Chondrocyte (in vitro differentiated cells): ENCODE measurements at places on chromosomes 12 and 14.

DNA sequence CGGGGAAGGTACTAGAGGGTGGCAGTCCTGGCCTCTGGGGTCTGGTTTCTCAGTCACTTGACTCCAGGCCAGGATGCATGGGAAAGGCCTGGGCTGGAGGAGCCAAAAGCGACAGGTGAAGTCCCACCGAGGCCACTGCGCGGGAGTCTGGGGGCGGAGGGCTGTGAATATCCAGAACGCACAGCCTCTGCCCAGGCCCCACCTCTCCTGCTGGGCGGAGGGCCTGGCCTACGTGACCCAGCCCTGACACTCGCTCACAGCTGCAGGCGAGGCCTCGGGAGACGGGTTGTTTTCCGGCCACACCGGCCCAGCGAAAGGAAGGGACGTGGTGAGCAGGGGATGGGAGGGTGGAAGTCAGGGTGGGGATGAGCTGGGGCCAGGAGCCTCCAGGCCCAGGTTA, 91.2 kb downstream of the RFLNA start:
- peak overlapping the region; percentile 94 for H3K27ac ChIP-seq
- peaks cover 71% of the 10 kb centered on the region for H3K4me1 ChIP-seq
- peaks cover 16% of the 10 kb centered on the region for H3K36me3 ChIP-seq
- peak overlapping the region; percentile 98 for H3K4me3 ChIP-seq
- no peak for DNase-seq
- H3K27me3 ChIP-seq = no peaks in the 10 kb centered on the region

DNA sequence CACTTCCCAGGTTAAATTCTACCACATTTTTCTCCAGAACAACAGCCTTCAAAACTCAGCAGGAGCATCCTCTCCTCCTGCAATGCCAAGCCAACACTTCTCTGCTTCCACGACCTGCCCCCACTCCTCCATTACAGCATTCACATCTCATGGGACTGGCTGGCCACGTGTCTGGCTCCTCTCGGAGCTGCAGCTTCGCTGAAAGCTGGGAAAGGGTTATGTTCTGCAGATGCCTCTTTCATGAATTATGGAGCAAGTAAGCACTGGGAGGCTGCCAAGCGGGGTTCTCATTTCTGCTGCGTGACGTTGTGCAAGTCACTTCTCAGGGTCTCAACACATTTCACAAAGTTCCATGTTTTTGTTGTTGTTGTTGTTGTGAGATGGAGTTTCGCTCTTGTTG, 142.2 kb upstream of the RFLNA start:
- no peak overlapping the region for H3K4me3 ChIP-seq
- H3K36me3 ChIP-seq = peaks cover 1% of the 10 kb centered on the region
- H3K27ac ChIP-seq = no peak overlapping the region
- peaks cover 6% of the 10 kb centered on the region for H3K27me3 ChIP-seq

- no peak overlapping the region for H3K27ac ChIP-seq
- peaks cover 10% of the 10 kb centered on the region for H3K27me3 ChIP-seq
- peaks cover 4% of the 10 kb centered on the region for H3K4me1 ChIP-seq
- no peak overlapping the region for H3K4me3 ChIP-seq
- H3K36me3 ChIP-seq = no peaks in the 10 kb centered on the region
Measured at GRCh38 chr14:60323199-60323896, 74.3 kb downstream of the PPM1A start.

GRCh38 chr14:31340297-31341063, 79.9 kb downstream of the HEATR5A start:
- no peak overlapping the region for H3K4me3 ChIP-seq
- no peak for DNase-seq
- no peaks in the 10 kb centered on the region for H3K27me3 ChIP-seq
- peaks cover 4% of the 10 kb centered on the region for H3K4me1 ChIP-seq
- no peak overlapping the region for H3K27ac ChIP-seq
- peaks cover 20% of the 10 kb centered on the region for H3K36me3 ChIP-seq

DNA sequence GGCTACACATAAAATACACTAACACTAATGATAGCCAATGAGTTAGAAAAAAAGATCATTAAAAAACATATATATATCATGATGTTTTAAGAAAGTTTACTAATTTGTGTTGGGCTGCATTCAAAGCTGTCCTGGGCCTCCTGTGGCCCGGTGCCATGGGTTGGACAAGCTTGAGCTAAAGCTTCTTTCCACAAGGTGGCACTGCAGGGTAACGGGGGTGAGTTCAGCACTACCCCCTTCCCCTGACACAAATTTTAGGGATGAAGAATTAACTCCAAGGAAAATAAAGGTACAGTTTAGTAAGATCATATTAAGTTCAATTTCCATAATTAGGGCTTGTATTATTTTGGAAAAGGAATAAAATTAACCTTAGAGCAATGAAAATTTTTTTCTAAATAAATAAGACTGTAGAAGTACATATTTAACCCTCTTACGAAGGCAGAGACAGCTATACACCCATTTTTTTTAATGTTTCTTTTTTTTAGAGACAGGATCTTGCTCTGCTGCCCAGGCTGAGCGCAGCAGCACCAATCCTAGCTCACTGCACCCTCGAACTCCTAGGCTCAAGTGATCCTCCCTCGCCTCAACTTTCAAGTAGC, 38.9 kb downstream of the PPP1R13B start:
- H3K4me1 ChIP-seq = peaks cover 14% of the 10 kb centered on the region
- no peak overlapping the region for H3K4me3 ChIP-seq

DNA sequence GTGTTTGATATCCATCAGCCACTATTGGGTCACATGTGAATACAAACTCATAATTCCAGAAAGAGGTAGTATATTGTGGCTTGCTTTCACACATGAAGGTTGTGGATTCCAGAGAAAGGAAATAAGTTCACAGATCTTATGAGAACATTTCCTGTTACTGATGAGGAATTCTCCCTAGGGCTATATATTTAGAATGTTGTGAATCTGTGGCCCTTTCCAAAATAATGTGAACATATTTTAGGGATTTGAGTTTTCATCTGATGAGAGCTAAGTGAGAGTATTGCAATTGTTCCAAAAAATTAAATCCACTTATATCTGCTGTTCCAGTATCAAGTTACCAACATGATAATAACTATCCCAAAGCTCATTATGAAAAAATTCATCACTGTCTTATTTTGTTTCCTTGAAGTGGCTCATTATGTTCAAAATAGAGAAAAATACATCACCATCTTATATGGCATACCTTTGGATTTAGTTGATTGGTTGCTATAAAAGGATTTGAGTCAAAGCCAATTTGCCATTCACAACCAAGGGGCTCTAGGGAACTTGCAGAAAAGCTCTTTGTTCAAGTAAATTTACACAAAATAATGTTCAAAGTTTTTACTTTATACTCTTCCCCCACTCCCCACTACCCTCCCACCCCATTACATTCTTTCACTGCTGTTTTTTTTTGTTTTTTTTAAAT, 76.3 kb downstream of the MYRFL start:
- no peak for DNase-seq
- no peak overlapping the region for H3K4me3 ChIP-seq

- H3K27me3 ChIP-seq = no peaks in the 10 kb centered on the region
- peaks cover 7% of the 10 kb centered on the region for H3K4me1 ChIP-seq
- DNase-seq = no peak
- H3K27ac ChIP-seq = no peak overlapping the region
- no peak overlapping the region for H3K4me3 ChIP-seq
Measured at GRCh38 chr12:100867639-100868393, 73.2 kb downstream of the ANO4 start.

- DNase-seq = no peak
- H3K4me3 ChIP-seq = no peak overlapping the region
- H3K27me3 ChIP-seq = peaks cover 31% of the 10 kb centered on the region
- H3K27ac ChIP-seq = no peak overlapping the region
- H3K4me1 ChIP-seq = no peaks in the 10 kb centered on the region
Measured at GRCh38 chr14:70045844-70046535, 142.8 kb downstream of the SLC8A3 start.

DNA sequence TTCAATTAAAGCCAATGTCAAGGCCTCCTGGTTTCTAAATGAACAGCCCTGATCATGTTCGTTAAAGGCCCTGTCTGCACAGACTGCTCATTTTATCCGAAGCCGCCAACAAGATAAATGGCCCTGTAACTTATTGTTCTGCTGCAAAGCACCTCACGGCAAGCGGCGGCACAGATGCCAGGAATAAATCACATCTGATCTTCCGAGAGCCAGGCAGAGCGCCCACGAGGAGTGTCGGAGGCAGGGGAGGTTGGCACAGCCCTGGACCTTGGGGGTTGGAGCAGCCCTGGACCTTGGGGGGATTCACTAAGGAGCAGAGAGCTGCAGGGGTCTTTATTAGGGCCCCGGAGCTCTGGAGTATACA, 110.5 kb downstream of the SCARB1 start:
- H3K27me3 ChIP-seq = no peaks in the 10 kb centered on the region
- peaks cover 3% of the 10 kb centered on the region for H3K36me3 ChIP-seq
- no peak overlapping the region for H3K27ac ChIP-seq
- DNase-seq = no peak
- H3K4me1 ChIP-seq = peaks cover 30% of the 10 kb centered on the region

DNA sequence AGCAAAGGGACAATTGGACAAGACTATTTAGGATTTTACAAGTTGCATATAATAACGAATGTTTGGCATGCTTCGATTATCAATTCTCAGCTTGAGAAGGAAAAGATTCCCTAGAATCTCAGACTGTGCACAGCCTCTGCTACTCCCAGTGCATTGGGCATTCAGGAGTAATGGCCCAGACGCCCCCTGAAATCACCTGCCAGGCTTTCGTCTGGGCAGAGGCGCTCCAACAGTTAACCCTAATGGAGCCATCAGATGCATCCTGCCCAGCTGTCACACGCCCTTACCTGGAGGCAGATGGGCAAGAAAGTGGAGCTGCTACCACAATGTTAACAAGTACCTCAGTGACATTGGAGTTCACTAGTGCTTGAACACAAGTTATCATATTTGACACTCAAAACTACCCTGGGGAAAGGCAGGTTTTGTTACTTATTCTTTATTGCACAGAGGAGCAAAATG, 927 bp upstream of the LRP6 start:
- H3K36me3 ChIP-seq = no peaks in the 10 kb centered on the region
- peaks cover 33% of the 10 kb centered on the region for H3K4me1 ChIP-seq
- H3K27ac ChIP-seq = peak overlapping the region; percentile 99
- peak overlapping the region; percentile 78 for H3K4me3 ChIP-seq
- no peak for DNase-seq
- H3K27me3 ChIP-seq = no peaks in the 10 kb centered on the region

DNA sequence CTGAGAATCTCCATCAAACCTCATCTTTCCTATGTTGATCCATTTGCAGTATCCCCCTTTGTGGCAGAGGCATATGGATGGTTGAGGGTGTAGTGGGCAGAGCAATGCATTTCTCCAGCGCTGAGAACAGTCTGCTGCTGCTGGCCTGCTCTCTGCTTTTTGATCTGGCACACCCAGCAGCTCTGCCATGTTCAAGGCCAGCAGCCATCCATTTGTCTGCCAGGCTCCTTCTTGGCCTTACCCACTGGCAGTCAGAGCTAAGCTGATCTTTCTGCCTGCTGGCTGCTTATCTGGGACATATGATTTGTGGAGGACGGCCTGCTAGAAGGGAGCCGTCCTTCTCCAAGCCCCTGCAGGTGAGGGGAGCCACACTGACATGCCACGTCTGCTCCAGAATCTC, 17.0 kb downstream of the NPC2 start:
- peaks cover 38% of the 10 kb centered on the region for H3K36me3 ChIP-seq
- H3K27me3 ChIP-seq = no peaks in the 10 kb centered on the region
- DNase-seq = no peak
- H3K4me3 ChIP-seq = no peak overlapping the region

DNA sequence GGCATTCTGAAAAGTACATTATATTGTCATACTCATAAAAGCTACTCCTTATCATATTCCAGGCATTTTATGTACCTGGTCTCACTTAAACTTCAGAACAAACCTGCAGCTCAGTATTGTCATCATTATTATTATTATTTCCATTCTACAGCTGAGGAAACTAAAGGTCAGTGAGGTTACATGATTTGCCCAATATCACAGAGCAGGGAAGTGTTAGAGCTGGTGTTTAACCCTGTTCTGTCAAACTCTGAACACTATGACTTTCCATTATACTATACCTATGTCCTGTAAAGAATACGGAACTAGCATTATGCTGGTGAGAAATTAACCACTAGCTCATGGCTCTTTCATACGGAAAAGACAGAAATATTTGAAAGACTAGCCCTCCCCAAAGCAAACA, 56.4 kb downstream of the STON2 start:
- H3K27ac ChIP-seq = no peak overlapping the region
- H3K4me1 ChIP-seq = no peaks in the 10 kb centered on the region
- no peaks in the 10 kb centered on the region for H3K36me3 ChIP-seq
- no peak for DNase-seq
- no peak overlapping the region for H3K4me3 ChIP-seq
- H3K27me3 ChIP-seq = peaks cover 2% of the 10 kb centered on the region

GRCh38 chr12:65637774-65638173, 186.5 kb upstream of the HMGA2 start:
- H3K4me1 ChIP-seq = peaks cover 34% of the 10 kb centered on the region
- H3K4me3 ChIP-seq = no peak overlapping the region
- H3K27ac ChIP-seq = no peak overlapping the region
- no peaks in the 10 kb centered on the region for H3K27me3 ChIP-seq

- H3K27me3 ChIP-seq = no peaks in the 10 kb centered on the region
- DNase-seq = no peak
- H3K4me1 ChIP-seq = peaks cover 40% of the 10 kb centered on the region
- no peak overlapping the region for H3K4me3 ChIP-seq
- no peaks in the 10 kb centered on the region for H3K36me3 ChIP-seq
- H3K27ac ChIP-seq = no peak overlapping the region
Measured at GRCh38 chr12:42918443-42918842, 328.9 kb upstream of the PRICKLE1 start.
